ENCODE measurements at places on chromosomes 7 and 10.
A peak's percentile ranks its signal among the peaks of the same experiment; 100 is the strongest.

DNA sequence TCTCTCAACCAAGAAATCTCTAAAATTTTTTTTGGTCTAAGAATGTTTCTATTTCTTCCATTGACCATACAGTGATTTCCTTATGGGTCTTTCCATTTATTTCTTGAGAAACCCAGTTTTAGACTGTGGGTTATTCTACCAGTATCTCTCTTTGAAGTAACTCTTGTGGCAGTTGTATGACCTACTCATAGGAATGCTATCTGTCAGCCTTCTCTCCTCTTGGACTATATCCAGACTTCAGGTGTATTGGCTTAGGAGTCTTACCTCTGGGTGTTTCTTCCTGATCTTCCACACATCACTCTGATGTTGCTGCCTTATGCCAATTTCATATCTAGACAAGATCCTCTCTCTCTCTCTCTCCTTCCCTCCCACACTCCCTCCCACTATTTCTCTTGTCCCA lies 178.1 kb downstream of the BMPER start:
- no peak for DNase-seq

GRCh38 chr7:119090851-119091250 lies 866.3 kb downstream of the ANKRD7 start:
- no peak for DNase-seq

DNA sequence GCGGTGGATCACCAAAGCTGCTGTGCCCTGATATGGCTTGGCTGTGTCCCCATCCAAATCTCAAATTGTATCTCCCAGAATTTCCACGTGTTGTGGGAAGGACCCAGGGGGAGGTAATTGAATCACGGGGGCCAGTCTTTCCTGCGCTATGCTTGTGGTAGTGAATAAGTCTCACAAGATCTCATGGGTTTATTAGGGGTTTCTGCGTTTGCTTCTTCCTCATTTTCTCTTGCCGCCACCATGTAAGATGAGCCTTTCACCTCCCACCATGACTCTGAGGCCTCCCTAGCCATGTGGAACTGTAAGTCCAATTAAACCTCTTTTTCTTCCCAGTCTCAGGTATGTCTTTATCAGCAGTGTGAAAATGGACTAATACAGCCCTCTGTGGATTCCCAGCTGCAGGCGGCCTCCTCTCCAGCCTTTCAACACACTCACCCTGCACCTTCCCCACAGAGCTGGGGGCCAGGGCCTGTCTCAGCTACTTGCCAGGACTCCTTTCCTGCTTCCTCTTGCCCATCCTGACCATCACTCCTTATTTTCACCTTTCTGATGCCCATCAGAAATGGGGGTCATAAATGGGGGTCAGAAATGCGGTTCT lies 57.2 kb upstream of the TOMM7 start:
- no peak for DNase-seq

DNA sequence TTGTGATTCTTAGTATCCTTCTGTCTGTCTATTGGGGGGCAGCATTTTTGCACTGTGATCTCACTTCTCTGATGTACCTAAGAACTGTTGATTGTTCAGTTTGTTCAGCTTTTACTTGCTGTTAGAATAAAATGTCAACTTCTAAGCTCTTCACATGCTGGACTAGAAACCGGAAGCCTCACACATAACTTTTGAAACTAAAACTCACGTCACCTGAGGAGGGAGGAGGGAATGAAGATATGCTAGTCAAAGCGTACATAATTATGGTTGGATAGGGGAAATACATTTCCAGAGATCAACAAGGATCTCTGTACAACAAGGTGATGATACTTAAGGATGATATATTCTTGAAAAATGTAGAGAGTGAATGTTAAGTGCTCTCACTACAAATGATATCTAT lies 609.7 kb downstream of the INHBA start:
- no peak for DNase-seq

DNA sequence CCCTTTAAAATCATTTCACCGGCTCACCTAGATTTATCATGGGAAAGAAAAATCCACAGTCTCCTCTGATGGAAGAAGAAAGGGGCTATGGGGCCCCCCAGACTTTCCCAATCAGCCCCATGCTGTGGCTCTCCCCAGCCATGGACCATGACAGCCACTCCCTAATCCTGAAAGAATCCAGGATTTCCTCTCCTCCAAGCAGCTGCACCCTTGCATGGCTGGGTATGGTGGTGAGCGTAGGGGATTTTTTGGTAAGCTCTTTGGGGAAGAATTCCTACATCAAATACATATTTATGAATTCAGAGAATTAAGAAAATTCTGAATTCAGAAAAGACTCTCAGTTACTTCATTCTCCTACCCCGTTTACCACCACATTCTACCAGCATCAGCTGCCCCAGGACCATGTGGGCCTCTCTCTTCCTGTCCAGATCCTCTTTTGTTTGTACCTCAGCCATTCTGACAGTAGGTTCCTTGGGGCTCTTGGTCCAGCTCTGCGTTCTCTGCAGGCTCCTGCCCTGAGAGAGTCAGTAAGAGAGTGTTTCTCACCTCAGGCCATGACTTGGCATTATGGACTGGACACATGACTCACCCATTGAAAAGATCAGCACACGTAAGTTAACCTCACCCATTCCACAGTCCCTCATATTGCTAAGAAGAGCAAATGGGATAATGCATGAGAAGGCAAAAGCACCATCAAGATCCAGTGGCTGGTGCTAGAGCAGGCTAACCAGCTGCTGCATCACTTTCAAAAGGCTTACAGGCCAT lies 337.8 kb downstream of the ELMO1 start:
- no peak for DNase-seq

- peak; percentile 98 for DNase-seq
Measured at GRCh38 chr7:100867040-100867775, at the start of gene TRIP6. Gene TRIP6 (plus strand): TSS chr7:100867387. CDS start chr7:100867498, 111 bp downstream.

GRCh38 chr10:132554991-132555647 lies 17.5 kb downstream of the INPP5A start:
- no peak for DNase-seq

GRCh38 chr10:51918440-51918839 lies 219.0 kb upstream of the CSTF2T start:
- DNase-seq = no peak

DNA sequence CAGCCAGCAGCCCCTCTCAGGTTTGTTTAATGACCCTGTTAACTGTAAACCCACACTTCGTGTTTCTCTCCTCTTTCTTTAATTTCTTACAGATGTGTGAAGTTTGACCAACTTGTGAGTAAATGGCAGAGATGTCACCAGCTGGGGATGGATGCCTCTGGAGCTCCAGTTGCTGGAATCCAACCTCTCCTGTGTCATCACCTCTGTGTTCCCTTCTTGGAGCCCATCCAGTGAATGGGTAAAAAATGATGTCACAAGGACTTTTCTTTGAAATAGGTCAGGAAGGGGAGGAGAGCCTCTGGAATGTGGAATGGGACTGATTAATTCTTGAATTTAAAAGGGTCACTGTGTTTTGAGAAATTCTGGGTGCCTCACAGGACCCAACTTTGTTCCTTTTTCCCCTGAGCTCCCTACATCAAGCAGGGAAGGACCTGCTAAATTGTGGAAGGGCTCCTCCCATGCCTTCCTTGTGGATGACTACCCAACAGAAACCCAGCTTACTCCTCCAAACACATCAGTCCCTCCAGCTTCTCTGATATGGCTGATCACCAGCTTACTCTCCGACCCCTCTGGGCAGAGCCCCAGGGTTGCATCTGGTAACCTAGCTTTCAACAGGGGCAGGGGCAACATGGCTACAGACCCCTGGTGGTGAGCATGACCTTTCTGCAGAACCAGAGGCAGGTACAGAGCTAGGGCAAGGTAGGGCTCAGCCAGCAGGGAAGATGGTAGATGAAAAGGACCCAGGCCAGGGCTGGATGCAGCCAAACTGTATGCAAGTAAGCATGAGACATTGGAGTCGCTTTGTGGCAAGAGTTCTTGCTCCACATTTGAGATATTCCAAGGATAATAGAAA lies 67.5 kb downstream of the STRA8 start:
- DNase-seq = no peak

DNA sequence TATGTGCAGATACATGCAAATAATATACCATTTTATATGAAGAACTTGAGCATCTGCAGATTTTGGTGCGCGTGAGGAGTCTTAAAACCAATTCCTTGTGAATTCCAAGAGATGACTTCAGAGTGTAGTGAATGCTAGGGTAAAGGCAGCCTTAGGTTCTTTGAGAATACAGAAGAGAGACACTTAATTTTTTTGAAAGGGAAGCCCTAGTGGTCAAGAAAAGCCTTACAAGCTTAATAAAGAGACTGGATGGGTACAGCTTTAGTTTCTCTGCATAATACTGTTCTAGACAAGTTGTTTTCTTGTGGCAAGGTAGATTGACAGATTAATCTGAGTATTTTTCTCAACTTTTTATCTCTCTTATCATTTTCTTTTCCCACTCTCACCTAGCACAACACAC lies 636.5 kb downstream of the DNAJB9 start:
- DNase-seq = no peak

DNA sequence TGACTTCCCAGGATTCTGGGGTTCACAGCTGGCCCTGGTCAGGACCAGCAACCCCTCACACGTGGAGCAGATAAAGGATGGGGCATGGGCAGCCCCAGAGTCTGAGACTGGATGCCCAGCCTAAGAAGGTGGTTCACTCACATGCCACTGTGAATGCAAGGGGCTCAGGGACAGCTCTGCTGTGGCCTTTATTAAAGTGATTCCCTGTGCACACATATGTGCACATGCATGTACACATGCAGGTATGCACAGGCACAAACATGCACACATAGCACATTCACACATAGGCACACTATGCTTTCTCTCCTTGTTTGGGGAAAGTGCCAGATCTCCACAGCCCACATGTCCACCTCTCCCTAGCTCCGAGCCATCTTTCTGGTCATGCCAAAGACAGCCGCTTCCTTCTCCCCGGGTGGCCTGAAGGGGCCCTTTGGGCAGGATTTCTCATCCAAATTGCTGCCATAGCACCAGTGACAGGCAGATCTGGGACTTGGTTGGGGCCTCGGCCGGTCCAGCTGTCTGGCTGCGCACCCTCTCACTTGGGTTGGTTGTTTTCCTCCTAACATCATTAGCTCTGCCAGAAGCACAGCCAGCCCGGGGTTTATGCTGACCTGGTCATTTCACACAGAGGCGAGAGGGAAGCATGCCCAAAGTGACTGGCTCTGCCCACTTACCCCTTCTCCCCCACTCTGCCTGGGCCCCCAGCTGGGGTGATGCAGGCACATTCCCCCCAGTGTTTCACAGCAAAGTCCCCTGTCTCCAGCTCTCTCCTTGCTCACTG lies 1.4 kb downstream of the GCK start:
- no peak for DNase-seq

DNA sequence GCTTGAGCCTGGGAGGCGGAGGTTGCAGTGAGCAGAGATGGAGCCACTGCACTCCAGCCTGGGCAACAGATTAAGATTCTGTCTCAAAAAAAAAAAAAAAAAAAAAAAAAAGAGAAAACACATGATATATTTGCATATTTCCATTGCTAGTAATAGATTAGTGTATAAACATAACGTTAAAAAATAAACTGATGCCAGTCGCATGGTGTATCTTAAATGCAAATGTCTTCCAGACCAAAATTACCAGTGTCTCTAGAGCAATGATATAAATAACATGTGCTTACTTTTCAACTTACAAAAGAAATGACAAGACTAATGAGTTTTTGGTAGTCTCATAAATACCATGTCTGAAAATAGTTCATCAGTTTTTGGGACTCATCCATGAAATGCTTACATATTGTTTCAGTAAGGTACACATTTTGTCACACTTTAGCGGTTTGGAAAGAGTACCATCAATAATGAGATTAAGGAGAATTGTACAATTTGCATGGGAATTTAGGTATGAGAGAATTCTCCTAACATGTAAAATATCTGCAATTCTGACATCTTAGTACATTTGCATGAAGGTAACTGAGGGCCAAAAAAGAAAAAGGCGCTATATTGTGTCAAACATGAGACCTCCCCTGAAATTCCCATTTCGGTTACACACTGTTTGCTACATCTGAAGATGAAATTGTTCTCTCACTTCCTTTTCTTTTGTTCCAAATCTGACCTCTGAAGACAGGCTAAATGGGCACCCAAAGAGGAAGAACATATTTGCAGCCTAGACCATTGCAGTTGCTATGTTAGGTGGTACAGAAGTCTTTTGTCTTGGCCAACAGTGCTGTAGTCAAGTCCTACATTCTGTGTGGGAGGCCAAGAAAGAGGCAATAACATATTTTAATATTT lies 51.5 kb upstream of the PIP4K2A start:
- no peak for DNase-seq

GRCh38 chr7:15669443-15670090 lies 16.9 kb downstream of the MEOX2 start:
- no peak for DNase-seq

- DNase-seq = no peak
Measured at GRCh38 chr10:117626228-117626627, 83.7 kb downstream of the EMX2 start.

- no peak for DNase-seq
Measured at GRCh38 chr10:117653170-117653515, 110.6 kb downstream of the EMX2 start.

DNA sequence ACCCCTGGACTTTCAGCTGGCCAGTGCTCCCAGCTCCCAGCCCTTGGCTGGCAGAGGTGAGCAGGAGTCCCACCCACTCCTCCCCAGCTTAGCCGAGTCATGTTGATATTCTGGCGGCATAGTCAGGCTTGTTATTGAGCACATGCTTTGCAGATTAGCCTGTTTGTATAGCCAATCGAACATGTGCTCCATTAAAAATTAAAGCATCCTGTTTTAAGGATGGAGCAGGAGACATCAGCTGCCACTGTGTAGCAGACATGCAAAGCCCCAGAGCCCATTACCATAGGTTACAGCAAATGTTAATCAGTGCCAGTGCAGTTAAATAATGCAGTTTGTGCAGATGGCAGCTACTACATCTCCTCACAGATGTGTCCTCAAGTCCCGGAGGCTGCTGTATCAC lies 574.6 kb upstream of the GALNT17 start:
- DNase-seq = no peak

- DNase-seq = no peak
Measured at GRCh38 chr7:68707159-68707558, 891.1 kb upstream of the AUTS2 start.

DNA sequence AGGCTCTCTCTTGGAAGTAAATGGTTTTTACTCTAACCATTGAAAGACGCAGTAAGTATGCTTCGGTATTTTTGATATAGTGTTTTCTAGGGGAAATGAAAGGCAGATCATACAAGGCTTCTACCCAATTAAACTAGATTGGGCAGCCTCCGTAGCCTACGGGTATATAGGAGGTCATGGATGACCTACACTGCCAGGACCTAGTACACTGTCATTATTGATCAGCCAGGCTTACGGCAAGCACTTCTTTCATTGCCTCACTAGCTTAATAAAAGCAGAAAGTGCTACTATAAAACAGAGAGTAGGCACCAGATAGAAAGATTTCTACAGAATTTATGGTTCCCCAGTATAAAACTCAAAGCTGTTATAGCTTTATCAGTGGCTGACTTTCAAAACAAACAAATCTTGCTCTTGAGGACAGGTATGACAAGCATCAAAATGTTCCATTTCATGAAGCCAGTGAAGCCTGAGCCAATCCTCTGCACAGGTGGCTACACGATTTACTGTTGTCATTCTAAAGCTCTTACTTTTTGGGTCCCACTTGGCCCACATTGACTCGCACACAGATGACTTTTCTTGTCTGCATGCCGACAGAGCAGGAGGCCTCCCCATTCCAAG lies 358.1 kb downstream of the THSD7A start:
- no peak for DNase-seq

GRCh38 chr7:3027005-3027845 lies 16.4 kb downstream of the CARD11 start:
- DNase-seq = no peak

GRCh38 chr7:22611758-22612079 lies 111.7 kb upstream of the STEAP1B start:
- no peak for DNase-seq

- no peak for DNase-seq
Measured at GRCh38 chr10:73743327-73743904, 756 bp upstream of the SEC24C start.

GRCh38 chr7:8827329-8827728 lies 393.9 kb downstream of the NXPH1 start:
- DNase-seq = no peak

All from HuH-7.5 (cell line).